Hypothalamus (tissue), 51 donors: ENCODE measurements at places on chromosomes 6 and 20.

- no peak for DNase-seq
Measured at GRCh38 chr6:155067956-155068615, 73.0 kb downstream of the TIAM2 start.

DNA sequence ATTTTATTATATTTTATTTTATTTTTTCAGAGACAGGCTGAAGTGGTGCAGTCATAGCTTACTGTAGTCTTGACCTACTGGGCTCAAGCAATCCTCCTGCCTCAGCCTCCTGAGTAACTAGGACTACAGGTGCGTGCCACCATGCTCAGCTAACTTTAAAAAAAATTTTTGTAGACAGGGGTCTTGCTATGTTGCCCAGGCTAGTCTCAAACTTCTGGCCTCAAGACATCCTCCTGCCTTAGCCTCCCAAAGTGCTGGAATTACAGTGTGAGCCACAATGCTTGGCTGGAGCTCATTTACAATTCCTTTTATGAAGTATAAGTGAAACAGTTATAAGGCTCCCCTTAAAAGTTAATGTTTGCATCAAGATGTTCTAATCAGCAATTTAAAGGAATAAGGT is 14.5 kb downstream of the FUCA2 start:
- DNase-seq: no peak

DNA sequence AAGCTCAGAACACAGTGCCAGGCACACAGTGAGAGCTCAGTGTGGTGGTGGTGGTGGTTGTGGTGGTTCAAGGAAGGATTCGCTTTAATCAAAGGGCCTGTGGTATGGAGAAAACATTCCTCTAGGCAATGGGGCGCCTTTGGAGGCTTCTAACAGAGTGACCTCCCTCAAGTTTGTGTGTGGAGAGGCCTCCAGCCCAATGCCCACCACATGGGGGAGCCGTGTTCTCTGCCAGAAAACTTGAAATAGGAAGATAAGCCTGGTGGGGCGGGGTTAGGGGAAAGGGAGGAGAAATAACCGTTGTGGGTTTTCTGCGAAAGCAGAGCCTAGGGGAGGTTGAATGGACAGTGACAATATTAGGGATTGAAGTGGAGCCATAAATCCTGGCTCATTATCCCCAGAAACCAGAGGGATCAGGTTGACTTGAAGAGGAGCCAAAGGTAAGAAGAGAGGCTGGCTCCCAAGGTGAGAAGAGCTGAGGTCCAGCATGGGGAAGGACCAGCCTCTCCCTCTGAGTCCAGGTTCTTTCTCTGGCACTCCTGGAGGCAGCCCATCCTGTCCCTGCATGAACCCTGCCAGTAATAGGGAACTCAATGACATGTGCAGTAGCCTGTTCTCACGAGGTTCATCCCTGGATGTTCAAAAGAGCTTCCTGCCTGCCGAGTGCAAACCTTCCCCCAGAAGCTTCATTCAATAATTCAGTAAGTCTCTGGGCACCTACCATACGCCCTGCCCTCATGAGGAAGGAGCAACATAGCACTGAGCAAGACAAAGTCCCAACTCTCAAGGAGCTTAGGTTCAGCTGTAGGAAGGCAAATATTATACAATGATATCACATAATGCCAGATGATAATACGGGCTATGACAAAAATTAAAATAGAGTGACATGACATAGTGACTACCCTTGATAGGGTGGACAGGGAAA is 51.4 kb downstream of the TGM2 start:
- DNase-seq: no peak

DNA sequence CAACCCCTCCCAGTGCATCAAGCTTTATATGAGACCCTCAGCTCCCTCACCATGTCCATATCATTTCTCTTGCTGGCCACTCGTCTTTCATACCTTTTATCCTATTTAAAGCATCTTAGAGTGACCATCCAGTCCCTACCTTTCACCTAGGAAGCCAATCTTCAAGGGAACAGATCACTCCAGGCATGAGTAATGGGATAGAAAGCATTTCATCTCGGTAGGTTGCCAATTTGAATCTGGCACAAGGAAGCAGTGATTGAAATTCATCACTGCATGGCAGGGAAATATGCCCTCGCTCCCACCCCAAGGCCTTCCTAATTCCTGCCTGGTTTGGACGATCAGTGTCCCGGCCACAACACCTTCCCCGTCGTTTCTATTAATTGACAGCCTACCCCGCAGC is 150.4 kb downstream of the CFAP61 start:
- no peak for DNase-seq

- DNase-seq: no peak
Measured at GRCh38 chr6:35972471-35973367, 51.7 kb downstream of the SLC26A8 start.

- DNase-seq: no peak
Measured at GRCh38 chr6:161482517-161482858, 208.6 kb upstream of the AGPAT4 start.

DNA sequence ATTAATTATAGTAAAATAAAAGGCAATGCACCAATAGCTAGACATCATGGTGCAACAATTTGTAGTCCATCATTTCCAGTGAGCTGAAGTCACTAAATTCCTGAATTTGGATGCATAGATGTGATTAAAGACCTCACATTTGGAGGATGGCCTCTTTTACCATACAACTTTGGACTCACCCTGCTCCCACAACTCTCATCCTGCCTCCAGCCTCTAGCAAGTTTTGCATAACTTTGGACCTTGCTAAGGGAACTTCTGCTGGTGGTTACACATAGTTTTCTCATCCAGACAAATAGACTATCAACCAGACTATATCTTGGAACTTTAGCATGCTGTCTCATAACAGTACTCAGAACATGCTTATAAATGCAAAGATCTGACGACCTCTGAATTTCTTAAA is 12.8 kb upstream of the ELOVL2 start:
- no peak for DNase-seq

- no peak for DNase-seq
Measured at GRCh38 chr6:15926256-15926655, 202.6 kb upstream of the MYLIP start.

DNA sequence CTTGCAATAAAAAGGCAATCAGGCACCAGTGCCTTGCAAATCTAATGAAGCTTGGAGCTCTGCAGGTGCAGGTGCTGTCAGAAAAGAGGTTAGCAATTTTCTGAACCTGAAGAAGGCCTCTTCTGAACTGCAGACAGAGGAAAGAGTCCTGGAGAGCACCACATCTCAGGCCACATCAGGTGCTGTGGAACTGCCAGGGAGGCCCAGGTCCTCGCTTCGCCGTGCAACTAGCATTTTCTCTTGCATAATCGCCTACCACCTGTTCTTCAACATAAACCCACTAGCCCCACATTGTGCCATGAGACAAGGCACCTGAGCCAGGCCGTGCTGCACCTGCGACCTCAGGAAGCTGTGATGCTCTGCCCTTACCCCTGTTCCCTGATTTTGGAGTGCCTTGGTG is 187.6 kb downstream of the DTNBP1 start:
- DNase-seq: no peak

GRCh38 chr6:109053336-109053735 is 41.3 kb downstream of the SESN1 start:
- DNase-seq: no peak

DNA sequence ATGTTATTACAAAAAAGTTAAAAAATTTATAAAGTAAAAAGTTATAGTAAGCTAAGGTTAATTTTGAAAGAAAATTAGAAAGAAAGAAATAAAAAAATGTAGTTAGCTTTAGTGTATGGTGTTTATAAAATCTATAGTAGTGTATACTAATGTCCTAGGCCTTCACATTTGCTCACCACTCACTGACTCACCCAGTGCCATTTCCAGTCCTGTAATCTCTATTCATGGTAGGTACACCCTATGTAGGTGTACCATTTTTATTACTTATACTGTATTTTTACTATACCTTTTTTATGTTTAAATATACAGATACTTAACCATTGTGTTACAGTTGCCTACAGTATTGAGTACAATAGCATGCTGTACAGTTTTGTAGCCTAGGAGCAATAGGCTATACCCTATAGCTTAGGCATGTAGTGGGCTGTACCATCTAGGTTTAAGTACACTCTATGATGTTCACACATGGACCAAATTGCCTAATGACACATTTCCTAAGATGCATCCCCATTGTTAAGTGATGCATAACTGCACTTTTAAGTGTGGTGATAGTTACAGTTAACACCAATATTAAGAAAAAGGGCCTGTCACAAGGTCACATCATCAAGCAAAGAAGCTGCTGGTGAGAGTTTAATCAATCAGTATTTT is 8.0 kb downstream of the CD2AP start:
- no peak for DNase-seq

- DNase-seq: no peak
Measured at GRCh38 chr6:149194820-149195558, 122.5 kb upstream of the TAB2 start.

DNA sequence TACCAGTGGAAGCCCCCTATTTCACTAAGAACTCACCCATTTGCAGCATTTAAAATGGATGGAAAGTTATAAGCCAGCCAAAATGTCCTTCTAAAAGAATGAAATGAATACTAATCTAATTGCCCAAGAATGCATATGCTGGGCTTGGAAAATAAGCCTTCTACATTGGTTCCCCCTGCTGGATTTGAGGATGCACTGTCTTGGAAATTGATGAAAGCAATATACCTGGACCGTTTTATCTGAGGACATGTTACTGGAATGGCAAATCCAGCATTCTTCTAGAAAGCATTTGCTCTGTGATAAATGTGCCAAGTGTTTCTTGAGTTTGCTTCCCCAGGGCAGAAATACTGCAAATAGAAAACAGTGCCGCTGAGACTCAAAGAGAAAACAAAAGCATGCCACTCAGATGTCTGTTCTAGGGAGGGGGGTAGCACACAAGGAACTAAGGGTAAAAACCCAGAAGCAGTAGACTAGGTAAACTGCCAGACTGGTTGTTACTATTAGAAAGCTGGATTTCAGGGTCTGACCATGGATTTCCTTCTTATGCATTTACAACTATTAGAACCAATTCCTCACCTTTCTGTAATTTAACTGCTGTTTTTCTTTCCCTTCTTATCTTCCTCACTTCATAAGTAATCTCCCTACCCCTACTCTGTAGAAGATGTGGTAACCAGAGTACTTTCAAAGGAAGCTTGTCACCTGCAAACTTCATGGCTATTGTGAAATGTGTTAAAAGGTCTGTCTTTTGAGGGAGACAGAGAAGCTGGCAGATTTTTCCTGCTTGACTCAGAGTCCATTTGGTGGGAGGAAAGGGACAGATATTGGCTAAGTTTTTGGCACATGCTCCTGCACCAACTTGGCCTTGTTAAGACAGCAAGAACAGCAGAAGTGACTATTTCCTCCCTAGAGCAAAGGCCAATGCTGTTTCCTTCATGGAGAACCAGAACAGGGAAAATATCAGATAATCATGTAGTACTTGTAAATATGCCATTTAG is 642.6 kb downstream of the KIF16B start:
- no peak for DNase-seq

DNA sequence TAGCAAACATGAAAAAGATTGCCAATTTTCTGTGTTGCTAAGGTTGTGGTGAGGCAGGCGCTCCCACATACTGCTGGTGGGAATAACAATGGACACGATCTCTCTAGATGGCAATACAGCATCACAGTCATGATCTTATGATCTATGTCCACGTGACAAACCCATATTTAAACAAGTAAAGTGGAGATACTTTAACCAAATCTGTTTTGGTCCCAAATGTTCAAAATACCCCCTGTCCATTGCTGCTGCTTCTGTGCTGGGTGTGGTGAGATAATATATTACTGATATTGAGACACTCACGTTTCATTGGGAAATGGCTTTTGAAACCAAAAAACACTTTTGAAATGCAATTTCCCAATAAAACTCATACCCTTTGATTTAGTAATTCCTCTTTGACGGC is 23.0 kb downstream of the SIRPD start:
- DNase-seq: no peak

DNA sequence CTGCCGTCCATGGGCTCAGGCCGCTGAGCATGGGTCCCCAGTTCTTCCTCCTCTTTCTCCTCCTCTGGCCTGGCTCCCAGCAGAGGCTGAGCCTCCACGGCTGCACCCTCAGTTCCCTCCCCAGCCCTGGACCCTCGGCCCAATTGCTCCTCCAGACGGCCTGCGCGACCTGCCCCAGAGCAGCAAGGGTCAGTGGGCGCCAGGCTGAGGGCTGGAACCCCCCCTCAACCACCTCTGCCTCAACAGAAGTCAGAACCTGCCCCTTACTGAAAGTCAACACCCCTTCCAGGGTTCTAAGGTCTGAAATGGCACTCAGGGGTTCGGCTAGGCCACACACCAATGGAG is 15.9 kb upstream of the SPAG4 start:
- DNase-seq: no peak

GRCh38 chr6:88815491-88815890 is 147.9 kb downstream of the RNGTT start:
- no peak for DNase-seq

GRCh38 chr6:57109880-57110279 is 19.9 kb downstream of the ZNF451 start:
- DNase-seq: no peak

DNA sequence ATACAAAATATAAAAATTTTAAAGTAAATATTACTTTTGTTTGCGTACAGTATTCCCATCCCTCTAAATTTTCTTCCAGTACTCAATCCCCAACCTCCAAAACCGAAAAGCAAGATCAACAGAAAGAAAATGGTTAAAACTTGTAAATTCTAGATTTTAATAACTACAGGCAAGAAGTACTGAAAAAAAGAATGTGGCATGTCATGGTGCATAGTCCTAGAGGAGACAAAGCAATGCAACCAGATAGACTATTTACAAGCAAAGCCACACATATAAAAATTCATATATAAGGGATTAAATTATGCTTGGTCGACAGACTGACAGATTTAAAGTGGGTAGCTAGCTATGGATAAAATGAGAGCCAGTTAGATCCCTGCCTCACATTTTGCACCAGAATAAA is 56.5 kb upstream of the HFE start:
- DNase-seq: no peak

GRCh38 chr20:35739294-35740163 is 2.5 kb downstream of the RBM39 start:
- no peak for DNase-seq

GRCh38 chr20:4919047-4919704 is 82.1 kb downstream of the SLC23A2 start:
- DNase-seq: no peak

DNA sequence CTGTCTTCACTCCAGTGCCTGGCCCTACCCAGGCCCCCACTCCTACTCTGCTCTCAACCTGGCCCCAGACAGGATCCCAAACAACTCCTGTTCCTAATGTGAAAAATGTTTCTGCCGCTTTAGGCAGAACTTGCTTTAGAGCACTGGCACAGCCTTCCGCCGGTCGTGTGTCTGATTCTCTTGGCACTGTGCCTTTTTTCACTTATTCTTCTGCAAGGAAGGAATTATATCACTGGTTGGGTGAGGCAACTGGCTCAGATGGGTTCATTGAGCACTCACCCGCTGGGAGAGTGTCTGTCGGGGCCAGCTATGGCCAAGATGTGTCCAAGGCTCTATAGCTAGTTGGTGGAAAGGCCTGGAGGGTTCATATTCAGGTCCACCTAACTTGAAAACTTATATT is 33.6 kb upstream of the HLA-A start:
- no peak for DNase-seq

GRCh38 chr20:58763076-58763475 is 70.5 kb downstream of the NPEPL1 start:
- no peak for DNase-seq
